ENCODE measurements at places on chromosomes 7 and 10. TPM values are rescaled to one million over a fixed set of nuclear protein-coding genes. Genes with fewer than 3 reads are reported as not detected.

GRCh38 chr10:117464176-117464575 is 78.4 kb upstream of the EMX2 start:
- no peak for DNase-seq

SUFU gene
- 0.84 TPM for polyA plus RNA-seq

GRCh38 chr10:80202934-80203834 is 2.2 kb downstream of the ANXA11 start:
- DNase-seq: peak; percentile 44

PDZD7 gene
- not detected for polyA plus RNA-seq

DNA sequence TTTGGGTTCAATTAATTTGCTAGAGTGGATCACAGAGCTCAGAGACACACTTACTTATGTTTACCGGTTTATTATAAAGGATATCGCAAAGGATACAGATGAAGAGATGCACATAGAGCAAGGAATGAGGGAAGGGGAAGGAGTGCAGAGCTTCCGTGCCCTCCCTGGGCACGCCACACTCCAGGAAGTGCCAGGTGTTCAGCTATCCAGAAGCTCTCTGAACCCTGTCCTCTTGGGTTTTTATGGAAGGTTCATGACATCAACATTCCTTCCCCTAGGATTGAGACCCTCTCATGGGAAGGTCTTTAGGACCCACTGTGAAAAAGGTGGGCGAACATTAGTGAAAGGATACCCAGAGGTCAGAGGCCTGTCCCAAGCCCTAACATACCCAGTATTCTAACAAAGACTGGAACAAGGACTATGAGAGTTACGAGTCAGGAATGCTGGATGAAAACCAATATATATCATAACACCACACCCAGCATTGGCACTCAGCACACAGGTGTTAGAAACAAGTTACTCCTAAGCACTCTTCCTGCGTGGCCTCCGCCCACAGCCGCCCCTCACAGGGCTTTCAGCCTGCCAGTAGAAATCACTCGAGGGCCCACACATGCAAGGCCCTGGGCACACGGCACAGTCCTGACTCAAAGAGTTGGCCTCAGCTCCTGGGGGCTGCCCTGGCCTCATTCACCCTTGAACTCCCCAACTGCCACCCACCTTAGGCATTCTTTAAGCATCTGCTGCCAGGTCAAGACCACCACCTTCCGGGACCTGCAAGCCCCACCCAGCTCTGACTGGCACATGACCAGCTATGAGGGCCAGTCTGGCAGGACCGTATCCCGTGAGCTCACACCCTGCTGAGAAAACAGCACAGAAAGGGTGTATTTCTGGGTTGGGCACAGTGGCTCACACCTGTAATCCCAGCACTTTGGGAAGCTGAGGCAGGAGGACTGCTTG is 5.6 kb upstream of the AIFM2 start:
- DNase-seq: no peak

DNA sequence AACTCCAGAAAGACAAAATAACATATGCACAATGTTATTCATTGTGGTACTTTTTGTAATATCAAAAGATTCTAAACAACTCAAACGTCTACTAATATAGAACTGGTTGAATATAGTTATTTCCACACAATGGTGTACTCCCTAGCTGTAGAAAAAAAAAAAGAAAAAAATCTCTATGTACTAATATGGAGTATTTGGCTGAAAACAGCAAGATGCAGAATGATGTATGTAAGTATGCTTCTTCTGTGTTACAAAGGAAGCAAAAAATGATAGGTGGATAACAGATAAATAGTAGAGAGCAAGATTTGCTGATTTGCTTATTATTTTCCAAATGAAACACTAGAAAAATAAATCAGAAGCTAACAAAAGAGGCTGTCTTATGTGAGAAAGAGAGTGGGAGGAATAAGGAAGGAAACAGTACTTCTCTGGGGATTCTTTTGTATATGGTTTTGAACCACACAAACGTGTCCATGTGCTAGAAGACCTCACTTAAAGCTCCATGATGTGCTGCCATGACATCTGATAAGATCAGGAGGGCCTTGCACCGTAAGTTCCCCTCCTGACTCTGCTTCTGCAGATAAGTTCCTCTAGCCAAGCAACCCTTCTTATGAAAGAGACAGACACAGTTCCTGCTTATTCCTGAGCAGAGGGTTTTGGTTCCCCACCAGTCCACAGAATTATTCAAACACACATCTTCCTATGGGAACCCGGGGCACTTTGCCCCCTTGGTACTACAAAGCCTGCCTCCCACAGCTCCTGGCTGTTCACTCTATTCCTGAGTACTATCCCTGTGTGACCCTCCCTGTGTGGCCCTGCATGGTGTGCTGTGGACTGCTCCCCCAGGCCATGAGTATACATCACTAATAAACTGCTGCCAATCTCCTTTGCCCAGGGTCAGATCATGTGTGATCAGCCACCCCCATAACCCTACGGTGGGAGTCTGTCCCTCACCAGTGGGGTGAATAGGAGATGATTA is 159.1 kb downstream of the CCDC71L start:
- no peak for DNase-seq

SPDYE1 gene
- polyA plus RNA-seq: not detected

- DNase-seq: no peak
Measured at GRCh38 chr10:70296406-70296899, 12.6 kb upstream of the NPFFR1 start.

DNA sequence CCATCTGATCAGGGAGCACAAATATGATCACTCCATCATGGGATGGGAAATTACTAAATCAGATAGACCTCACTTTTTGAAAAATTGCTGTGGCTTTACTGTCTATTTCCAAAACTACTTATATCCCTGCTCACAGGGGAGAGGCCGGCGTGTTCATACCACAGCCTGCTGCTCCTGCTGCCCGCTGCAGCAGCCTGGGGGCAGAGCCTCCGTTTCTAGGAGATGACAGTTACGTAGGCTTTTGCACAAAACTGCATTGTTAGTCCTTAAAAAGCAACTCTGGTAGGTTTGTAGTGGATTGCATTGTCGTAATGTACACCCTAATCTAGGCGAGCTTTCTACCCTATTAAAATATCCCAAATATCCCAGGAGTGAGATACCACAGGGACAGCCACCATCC is 203.7 kb downstream of the EBF3 start:
- no peak for DNase-seq

PTPN20 gene
- polyA plus RNA-seq: 0.82 TPM

OPALIN gene
- not detected for polyA plus RNA-seq

C7orf33 gene
- polyA plus RNA-seq: not detected

CALML5 gene
- not detected for polyA plus RNA-seq

- no peak for DNase-seq
Measured at GRCh38 chr7:3427957-3428356, 126.9 kb downstream of the SDK1 start.

DNA sequence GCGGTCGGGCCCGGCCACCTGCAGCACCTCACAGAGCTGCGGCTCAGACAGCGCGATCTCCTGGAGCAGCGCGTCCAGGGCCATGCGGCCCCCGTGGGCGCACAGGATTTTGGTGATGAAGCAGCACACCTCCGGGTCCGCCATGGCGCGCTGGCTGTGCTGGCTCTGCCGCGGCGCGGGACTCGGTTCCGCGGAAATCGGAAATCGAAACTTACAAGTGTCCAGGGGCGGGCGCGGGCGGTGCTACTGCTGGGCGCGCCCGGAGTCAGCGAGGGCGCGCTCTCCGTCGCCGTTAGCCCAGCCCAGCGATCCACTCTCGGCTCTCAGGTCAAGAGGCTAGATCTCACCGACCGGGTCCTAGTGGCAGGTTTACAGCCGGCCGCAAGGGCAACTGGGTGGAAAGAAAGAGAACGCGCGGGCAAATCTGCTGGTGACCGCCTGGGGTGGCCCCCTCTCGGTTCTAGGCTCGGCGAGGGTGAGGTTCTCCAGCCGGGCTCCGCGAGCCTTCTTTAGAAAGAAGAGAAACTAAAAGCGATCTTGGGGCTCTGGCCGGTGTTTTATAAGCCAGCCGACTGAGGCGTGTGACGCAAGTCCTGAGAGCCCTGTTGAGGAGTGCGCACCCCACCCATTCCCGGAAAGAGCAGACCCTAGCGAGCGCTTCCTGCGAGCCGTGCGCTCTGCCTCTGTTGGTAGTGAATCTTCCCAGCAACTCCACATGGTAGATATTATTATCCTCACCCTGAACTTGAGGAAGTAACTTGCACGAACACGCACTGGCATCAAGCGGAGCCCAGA is at the start of gene ZC3HAV1:
ZC3HAV1 (minus strand) TSS at position 533 of the 795 bp plus-strand sequence; CDS start at position 144, 389 bp downstream.
- DNase-seq: peak; percentile 91

MRPS17 gene
- 17.3 TPM for polyA plus RNA-seq

DNA sequence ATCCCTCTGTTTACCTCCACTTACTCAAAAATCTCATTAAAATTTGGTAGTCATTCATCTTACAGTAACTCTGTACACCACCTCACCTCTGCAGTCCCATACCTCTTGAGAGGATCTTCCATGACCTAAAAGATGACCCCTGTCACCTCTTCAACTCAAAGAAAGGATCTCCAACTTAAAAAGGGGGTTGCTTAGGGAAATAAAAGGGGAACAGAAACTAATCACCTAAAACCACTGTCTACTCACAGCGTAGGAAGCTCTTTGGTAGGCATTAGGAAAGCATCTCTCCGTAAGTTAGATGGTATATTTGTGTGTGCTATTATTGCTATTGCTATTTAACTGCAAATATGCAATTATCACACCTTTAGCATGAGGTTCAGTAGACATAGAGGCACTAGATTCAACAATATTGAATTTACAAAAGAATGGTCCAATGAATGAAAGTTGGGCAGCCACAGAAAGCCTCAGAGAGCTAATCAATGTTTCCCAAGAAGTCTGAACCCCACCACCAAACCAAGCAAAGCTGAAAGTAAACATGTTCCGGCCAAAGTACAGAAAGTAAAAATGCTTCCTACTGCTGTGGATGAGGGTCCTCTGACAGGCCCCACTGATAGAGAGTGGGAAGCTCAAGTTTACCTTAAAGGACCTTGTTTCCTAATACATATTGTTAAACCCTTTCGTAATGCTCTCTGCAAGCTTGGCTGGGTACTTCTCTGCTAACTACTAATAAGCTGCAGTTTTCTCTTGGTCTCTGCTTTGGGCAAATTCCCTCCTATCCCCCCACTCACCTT is 105.8 kb downstream of the GRM8 start:
- DNase-seq: no peak

DNA sequence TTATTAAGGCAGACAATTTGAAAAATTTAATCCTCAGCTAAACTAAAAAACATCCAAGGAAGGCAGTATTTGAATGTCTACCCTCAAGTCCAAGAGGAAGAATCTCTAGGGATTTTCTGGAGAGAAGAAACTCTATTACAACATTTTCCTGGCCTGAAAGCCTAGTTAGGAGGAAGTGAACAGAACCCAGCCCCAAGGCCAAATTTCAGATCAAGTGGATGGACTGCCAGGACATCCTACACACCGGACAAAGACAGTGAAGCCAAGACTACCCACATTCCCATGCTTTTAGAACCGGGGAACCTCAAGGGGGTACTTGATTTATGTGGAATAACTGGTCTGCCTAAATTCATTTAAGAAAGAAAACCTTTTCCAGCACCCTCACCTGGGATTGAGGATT is 108.9 kb upstream of the MEOX2 start:
- DNase-seq: no peak

DNA sequence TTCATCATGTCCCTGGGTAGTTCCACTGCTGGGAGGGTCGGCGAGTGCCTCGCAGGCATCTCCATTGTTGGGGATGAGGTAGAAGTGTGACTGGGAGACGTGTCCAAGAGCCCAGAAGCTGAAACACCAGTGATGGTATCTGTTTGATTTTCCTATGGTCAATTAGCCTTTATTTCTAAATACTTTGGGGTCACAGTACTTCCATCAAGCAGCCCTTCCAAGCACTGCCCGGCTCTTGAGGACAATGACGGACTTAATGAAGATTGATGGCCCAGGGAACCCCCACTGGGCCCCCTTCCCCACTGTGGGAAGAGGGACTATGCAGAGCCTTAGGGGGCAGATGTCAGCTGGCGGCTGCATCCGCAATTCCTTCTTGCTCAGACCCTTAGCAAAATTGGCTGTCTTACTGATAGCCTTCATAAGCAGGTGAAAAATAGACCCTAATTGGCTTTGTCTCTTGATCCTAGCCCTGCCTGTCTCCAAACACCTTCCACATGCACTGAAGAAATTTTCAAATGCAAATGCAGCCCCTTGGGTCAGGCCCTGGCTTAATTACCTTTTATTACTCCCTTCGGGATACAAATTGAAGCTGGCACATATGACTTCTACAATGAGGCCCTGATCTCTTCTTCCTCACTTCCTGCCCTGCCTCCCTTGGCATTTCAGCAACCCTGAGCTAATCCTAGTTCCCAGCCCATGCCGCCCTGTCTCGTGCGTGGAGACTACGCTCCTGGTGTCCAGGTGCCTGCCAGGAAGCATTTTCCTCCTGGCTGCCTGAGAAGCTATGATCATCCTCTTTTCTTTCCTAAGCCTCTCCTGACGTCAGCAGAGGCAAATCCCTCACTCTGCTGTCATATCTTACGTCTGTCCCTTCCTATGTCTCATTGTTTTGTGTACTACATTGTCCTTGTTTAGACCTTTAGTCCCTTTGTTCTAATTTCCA is 124.5 kb upstream of the GDF10 start:
- no peak for DNase-seq

DNA sequence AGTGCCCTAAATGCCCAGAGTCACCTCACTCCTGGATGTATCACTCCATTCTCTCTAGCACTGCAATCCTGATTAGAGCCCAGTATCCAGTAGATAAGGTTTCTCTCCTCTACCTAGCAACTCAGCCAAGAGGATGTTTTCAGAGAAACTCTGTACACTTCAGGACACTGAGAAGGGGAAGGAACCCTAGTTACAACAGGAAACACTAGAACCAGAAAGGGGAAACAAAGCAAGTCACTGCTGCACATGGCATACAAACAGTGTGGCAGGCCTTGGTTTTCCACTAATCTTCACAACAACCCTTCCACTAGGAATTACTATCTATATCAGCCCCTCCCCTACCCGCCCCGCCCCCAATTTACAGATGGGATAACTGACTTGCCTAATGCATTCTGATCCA is 1.6 kb downstream of the FAM204A start:
- peak; percentile 19 for DNase-seq

DNA sequence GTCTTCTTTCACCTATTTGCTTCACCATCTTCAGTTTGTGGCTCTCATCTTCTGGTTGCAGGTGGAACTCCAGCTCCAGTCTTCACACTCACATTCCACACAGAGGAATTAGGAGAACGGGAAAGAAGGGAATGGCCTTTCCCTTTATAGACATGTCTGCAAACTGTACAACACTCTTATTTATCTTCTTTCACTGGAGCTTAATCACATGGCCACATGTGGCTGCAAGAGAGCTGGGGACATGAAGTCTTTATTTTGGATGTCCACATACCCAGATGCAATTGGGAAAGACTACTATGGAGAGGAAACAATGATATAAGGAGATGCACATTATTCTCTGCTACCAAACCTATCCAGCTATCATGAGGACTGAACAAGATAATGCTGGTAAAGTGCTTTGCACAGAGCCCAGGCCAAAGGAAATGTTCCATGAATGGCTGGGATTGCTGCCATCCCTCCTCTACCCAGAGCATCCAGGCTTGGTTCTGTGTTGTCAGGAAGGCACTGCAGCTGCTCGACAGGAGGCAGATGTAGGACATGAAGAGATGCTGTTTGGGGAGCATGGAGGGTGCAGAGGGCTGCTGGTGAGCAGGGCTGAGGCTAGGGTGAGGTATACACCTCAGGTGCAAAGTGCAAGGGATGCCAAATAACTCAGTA is 183.8 kb upstream of the TBX20 start:
- DNase-seq: no peak

- no peak for DNase-seq
Measured at GRCh38 chr7:66452165-66452564, 176.5 kb upstream of the KCTD7 start.

PHKG1 gene
- polyA plus RNA-seq: 0.63 TPM

- no peak for DNase-seq
Measured at GRCh38 chr7:137670222-137671064, 176.3 kb downstream of the DGKI start.

LIPM gene
- polyA plus RNA-seq: not detected

- no peak for DNase-seq
Measured at GRCh38 chr10:90314718-90315117, 543.1 kb downstream of the HTR7 start.

Data from naive B cell (primary cell).